NCI-H1694 treated with DMSO at 0.1 percent for 48 hours (cell line): ENCODE measurements at places on chromosomes 1 and 21.

GRCh38 chr1:2104621-2105427 is 54.6 kb downstream of the PRKCZ start:
- no peak for DNase-seq

DNA sequence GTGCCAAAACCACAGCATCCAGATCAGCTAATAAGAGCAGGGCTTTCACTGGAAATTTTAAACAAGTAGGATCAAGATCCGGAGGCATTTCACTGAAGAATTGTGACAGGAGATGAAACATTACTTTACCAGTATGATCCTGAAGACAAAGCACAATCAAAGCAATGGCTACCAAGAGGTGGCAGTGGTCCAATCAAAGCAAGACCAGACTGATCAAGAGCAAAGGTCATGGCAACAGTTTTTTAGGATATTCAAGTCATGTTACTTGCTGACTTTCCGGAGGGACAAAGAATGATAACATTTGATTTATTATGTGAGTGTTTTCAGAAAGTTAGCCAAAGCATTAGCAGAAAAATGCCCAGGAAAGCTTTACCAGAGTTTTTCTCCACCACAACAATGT is 8.2 kb downstream of the ZSWIM5 start:
- no peak for DNase-seq

DNA sequence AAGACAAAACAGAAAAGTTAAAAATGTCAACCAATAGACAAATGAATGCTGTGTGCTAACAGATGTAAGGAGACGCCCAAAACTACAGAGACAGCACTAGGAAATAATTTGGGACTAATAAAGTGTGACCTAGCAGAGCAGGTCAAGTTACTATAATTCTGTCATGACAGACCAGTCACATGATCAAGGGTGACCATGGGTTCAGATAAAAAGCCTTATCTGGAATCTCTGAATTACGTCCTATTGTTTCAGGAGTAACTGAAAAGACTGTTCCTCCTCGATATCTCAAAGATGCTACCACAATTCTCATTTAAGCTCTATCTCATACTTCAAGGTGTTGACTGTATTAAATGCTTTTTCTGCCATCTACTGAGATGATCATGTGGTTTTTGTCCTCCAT is 31.6 kb downstream of the PARP1 start:
- no peak for DNase-seq

DNA sequence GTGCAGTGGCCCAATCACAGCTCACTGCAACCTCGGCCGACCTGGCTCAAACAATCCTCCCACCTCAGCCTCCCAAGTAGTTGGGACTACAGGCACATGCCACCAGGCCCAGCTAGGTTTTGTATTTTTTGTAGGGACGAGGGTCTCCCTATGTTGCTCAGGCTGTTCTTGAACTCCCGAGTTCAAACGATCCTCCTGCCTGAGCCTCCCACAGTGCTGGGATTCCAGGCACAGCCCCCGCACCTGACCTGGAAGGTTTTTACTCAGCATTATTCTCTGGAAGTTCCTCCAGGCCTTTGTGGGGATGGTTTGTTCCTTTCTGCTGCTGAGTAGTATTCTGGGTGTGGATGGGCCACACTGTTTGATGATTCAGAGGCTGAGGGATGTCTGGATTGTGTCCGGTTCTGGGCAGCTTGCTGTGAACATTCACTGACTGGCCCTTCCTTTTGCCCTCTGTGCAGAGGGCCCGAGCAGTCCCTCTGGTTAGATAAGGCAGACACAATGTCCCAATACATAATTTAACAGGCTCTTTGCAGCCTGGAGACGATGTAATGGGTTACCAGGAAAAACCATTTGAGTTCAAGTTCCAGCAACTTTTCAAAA is 6.0 kb upstream of the TRAPPC10 start:
- DNase-seq, result no peak

GRCh38 chr1:78543941-78544643 is 53.3 kb downstream of the PTGFR start:
- no peak for DNase-seq

- DNase-seq, result no peak
Observed at GRCh38 chr1:58898739-58899586, 115.1 kb upstream of the JUN start.

- no peak for DNase-seq
Observed at GRCh38 chr21:25563361-25564116, 43.7 kb downstream of the MRPL39 start.

- no peak for DNase-seq
Observed at GRCh38 chr1:236861560-236862218, 66.6 kb downstream of the MTR start.

GRCh38 chr1:110380672-110381283 is 10.0 kb downstream of the SLC16A4 start:
- no peak for DNase-seq

DNA sequence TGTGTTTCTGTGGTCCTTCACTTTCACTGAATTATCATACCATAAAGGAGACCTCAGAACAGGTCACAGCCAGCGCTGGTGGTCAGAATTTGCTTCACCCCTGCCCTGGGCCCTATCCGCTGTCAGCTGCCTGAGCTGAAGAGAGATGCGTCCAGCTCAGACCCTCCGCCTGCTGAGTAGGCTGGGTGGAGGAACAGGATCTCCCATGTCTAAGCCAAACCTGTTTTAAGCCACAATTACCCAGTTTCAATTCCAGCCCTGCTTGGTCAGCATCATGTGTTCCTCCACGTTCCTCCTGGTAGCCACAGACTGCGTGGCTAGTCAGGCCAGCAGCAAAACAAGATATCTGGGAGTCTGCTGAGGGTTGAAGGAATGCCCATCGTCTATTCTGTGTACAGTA is 13.5 kb upstream of the BGLAP start:
- DNase-seq, result no peak

DNA sequence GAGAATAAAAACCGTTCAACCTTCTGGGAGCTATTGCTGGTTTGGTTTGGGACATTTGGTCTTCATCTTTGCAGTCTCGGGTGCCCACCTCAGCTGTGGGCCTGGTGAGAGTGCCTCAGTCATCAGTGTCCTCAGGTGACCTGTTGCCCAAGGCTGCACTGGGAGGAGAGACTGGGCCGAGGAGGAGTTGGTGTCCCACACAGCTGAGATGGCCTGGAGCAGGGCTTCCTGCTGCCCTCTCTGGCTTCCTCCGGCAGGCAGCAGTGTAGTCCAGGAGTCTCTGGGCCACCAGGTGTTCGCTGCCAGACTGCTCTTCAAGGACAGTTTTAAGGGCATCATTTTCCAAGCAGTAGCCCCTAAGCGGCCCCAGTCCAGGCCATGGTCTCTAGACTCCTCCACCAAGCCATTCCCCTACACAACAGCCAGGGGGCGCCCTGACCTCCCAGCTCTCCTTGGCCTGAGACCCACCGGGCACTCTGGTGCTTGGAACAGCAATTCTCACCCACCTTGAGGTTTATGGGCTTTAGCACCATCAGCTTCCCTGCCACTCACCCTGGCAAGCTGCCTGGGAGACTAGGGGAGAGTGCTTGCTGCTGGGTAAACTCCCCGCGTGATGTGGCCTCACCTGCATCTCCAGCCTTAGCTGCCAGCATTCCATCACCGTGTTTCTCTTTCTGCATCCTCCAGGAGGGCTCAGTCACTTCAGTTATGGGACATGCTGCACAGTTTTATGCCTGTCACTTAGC is 9.1 kb upstream of the SYTL1 start:
- DNase-seq, result no peak
